ENCODE measurements at places on chromosomes 12 and 14.

DNA sequence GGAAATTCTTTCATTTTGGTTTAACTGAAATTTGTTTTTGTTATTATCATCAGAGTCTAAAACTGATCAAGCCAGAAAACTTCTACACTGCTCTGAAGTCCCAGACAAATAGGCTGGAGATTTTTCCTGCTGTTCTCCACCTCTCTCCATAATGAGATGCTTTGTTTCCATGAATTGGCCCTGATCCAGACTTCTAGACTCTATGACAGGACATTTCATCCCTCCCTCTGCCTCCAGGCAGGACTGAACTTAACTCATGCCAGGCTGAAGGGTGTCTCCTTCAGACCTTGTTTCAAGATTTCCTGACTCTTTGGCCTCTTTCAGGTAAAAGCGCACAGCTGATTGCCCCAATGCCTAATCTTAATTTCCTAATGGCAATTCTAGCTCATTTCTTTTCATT is 69.1 kb upstream of the HOXC13 start:
- DNase-seq, result no peak

DNA sequence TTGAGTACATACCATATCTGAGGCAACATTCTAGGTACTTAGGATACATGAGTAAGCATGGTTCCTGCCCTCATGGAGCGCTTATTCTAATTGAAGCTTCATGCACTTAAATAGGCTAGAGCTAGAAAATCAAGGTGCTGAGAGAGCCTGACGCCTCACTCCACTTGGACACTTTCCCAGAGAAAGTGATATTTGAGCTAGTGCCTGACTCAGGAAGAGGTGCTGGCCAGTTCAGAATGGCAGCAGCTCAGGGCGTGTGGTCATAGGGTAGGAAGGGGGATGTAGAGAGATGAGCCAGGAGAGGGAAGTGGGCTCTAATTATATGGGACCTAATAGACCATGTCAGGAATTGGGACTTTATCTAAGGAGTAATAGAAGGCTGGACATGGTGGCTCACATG is 33.3 kb downstream of the TULP3 start:
- no peak for DNase-seq

DNA sequence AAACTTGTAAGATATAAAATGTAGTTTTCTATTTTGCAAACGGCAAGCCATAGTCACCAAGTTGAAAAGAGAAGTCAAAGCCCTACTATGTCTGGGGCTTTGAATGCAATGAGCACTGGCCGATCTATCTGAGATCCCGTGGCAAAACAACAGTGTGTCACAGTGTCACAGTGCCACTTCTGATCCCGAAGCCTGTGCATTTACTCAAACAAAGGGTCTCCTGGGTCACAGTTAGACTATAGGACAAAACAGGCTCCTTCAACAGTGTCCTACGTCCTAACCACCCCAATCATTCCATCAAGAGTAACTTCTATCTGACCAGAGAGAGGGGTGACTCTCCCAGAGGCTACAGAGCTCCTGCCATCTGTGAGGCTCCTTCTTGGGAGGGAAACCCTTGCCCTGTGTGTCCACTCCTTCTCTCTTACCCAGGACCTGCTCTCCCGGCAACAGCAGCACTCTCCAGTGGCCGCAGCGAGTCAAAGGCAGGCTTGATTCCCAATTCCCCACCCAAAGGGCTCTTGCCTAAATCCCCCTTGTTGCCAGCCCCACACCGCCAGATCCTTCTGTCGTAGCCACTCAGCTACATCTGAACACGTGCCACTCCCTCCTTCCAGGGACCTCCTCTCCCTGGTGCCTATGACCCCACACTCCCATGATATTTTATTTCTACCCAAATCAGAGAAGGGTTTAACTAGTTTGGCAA is 14.0 kb upstream of the SELPLG start:
- DNase-seq, result no peak

GRCh38 chr12:92469837-92470236 is 233.0 kb upstream of the PLEKHG7 start:
- DNase-seq, result no peak

- DNase-seq, result no peak
Observed at GRCh38 chr12:128783129-128783574, 40.6 kb downstream of the SLC15A4 start.

- DNase-seq, result no peak
Observed at GRCh38 chr12:12023456-12023855, 47.3 kb upstream of the BCL2L14 start.

DNA sequence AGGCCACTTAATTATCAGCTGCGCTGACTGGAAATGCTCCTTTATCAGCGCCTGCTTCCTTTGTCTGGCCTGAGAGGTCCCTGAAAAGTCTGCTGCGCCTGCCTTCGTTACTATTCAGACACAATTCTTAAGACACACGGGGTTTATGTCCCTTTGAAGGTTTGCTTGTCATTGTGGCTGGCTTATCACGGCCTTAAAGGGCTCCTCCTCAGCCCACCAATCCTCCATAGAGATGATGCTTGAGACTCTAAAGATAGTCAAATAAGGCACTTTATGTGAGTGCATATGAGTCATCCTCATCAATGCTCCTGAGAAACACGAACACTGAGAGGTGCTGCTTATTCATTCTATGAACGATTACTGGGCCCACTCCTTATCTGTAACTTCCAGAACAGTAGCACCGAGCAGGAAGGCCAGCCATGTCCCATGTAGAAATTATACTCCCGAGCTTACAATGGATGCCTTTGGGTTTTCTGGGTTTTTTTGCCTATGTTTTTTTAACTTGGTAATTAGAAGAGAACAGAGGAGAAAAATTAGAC is 1268.2 kb upstream of the TMEM132C start:
- DNase-seq, result no peak

DNA sequence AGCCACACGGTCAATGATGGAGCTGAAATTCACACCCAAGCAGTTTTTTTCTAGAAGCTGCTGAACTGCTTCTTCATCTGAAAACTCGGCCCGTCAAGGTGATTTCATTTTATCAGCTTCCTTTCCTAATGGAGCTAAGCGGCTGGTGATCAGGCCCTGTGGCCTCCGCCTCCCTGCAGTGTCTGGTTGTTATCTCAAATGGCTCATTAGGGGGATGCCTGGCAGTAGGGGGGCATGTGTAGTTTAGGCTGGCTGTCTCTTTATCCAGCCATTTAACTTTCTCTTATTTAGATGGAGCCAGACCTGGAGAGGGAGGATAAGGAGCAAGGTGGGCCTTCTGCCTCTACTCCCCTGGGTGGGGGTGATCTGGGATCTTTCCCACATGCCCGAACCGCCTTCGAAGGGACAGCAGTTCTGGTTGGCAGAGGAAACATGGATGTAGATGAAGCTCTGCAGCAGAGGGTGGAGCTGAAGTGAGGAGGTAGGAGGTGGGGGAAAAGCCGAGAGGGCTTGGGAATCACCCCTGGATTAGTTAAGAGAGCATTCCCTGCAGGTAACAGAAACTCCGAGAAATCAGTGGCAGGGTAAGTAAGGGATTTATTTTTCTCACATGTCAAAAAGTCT is 64.4 kb downstream of the TGFB3 start:
- no peak for DNase-seq

- DNase-seq, result no peak
Observed at GRCh38 chr14:67940486-67941455, 121.2 kb downstream of the RAD51B start.

DNA sequence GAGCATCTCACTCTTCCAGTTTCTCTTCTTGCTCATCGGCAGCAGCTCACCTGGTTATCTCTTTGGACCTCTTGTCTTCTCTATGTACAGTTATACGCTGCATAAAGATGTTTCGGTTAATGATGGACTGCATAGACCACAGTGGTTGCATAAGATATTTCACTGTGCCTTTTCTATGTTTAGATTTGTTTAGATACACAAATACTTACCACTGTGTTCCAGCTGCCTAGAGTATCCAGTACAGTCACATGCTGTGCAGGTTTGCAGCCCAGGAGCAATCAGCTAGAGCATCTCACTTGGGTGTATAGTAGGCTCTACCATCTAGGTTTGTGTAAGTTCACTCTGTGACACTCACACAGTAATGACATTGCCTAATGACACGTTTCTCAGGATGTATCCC is 57.6 kb downstream of the FBXL14 start:
- no peak for DNase-seq

DNA sequence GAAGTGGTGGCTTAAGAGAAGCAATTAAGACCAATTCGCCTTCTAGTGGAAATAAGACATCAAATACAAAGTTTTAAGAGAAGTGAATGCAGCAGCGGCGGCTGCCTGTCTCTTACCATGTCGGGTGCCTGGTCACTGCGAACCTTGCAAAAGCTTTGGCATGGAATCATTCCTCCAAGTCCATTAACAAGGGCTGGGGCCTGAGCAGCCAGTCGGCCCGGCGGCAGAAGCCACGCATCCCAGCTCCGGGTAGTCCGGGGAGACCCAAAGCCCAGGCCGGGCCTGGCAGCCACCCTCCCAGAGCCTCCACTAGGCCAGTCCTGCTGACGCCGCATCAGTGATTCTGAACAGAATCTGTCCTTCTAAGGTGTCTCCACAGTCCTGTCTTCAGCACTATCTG is 321.0 kb downstream of the TMEM121 start:
- DNase-seq, result no peak

DNA sequence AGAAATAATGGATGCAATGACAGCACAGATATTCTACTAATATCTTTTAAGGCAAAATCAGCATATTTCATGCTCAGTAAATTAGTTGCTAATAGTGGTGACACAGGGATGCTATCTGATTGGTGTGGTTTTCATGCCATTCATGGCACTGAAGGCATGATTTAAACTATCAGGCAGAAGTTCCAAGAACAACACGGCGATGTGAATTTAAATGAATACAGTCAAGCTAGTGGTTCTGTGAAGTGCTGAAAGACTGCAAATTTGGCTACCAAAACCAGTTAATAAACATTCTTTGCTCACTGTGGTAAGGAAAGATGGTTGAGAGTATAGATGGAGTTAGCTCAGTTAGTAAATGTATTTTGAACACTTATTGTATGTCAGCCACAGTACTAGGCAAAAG is 272.0 kb upstream of the DIO2 start:
- DNase-seq, result no peak

GRCh38 chr12:79085106-79085682 is 220.6 kb downstream of the SYT1 start:
- no peak for DNase-seq

- DNase-seq, result no peak
Observed at GRCh38 chr14:24252289-24253124, 10.1 kb upstream of the TINF2 start.
